ENCODE measurements at places on chromosomes 13 and 19.

- no peak for DNase-seq
These were observed 3.4 kb downstream of the CCNE1 start for GRCh38 chr19:29815231-29815630.

GRCh38 chr13:72204291-72204690 is 337.3 kb upstream of the DACH1 start:
- peak; percentile 35 for DNase-seq

DNA sequence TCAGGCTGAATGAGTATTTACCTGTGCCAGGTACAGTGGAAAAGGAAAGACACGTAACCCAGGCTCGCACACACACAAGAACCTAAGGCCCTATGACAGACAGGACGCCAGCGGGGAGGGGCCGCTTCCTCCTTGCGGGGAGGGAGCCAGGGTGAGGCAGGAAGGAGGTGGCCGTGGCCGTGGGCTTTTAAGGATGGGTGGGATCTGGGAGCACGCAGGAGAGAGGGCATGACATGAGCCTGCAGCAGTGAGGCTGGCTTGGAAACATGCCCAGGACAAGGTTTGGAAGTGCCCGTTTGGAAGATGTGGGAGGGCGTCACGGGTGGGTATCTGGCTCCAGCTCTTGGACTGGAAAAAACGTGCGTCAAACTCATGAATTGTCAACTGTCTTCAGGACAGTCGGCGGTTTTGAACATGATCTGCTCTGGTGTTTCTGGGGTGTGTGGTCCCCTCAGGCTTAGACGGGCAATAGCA is 20.1 kb downstream of the SH3GL1 start:
- no peak for DNase-seq

- peak; percentile 11 for DNase-seq
These were observed 323.2 kb downstream of the OXGR1 start for GRCh38 chr13:96671073-96671472.

- peak; percentile 23 for DNase-seq
These were observed 128.7 kb downstream of the TSHZ3 start for GRCh38 chr19:31220540-31220939.

GRCh38 chr13:37406031-37406430 is 192.5 kb downstream of the POSTN start:
- DNase-seq: no peak

GRCh38 chr13:91498298-91498697 is 99.9 kb downstream of the GPC5 start:
- no peak for DNase-seq

GRCh38 chr13:93955904-93956303 is 523.6 kb downstream of the DCT start:
- DNase-seq: no peak

Data from urothelium cell line (cell line).